Small intestine (tissue), 16 donors: ENCODE measurements at places on chromosomes 5 and 9.
A peak's percentile ranks its signal among the peaks of the same experiment; 100 is the strongest.

DNA sequence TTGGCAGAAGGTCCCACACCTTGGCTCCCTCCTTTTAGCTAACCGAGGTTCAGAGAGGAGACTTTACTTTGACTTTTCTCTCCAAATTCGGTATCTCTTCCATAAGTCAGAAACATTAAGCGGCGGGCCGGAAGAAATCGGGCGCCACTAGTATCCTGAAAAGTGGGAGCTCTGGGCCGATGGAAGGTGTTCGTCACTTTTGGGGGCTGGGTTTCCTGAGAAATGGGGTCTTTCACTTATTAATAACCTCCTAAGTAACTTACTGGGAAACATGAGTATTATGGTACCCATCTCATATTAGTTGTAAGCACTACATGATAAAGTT, 716 bp downstream of the STX17 start:
- DNase-seq: no peak

DNA sequence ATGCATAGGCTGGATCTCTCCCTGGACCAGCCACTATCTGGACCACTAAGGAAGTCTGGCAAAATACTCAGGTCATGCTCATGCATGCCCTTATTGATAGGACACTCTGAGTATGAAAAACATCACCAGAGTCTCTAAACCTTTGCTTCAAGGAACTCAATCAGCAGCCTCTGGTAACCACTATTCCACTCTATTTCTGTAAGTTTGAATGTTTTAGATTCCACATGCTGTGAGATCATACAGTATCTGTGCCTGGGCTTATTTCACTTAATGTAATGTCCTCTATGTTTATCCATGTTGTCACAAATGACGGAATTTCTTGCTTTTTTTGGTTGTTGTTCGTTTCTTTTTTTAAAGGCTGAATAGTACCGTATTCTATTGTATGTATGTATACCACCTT, 68.3 kb downstream of the TARS1 start:
- DNase-seq: no peak

GRCh38 chr5:123813937-123814624, 302.1 kb downstream of the CSNK1G3 start:
- DNase-seq: peak; percentile 20

DNA sequence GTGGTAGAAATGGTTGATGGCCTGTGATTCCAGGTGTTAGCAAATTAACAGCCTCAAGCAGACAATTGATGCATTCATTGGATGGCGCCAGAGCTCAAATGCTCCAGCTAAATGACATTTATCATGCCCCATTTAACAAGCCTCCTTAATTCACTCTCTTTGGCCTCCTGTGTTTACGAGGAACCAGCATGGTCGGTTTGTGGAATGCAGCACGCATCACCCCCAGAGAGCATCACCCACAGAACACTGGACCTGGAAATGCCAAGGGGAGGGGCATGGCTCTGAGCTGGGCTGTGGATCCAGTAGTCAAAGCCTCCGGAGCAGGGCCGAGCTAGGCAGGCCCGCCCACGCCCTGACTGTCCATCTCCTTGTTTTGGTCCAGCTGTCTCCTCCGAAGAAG, 434.0 kb downstream of the GADD45G start:
- DNase-seq: no peak

DNA sequence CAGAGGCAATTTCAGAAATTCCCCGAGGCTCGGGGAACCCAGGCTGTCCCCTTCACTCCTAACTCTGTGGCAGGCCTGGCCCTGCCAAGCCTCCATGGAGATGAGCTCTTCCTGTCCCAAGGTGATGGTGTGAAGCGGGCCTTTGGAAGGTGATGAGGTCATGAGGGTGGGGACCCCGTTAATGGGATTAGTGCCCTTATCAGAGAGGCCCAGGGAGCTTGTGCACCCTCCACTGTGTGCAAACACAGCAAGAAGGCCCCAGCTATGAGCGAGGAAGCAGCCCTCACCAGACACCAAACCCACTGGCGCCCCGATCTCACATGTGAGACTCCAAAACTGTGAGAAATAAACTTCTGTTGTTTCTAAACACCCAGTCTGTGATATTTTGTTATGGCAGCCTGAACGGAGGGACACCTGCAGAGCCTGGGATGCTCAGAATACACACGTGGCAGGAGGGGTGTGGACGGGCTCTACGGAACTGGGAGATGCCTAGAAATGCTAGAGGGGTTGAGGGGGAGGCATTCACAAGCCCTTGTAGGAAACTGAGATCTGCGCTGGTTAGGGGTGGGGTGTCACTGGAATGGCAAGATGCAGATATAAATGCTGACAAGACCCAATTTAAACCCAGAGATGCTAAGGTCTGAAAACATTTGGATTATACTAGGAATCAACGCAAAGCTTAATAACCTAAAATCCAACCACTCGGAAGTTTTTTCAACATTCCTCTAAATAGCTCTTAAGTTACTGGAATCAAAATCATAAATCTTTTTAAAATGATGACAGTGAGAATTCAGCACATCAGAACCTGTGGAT, 46.9 kb downstream of the ADAMTS2 start:
- no peak for DNase-seq

- no peak for DNase-seq
Measured at GRCh38 chr5:21254161-21254560, 1266.2 kb upstream of the CDH18 start.

- DNase-seq: no peak
Measured at GRCh38 chr5:145540375-145540774, 294.8 kb downstream of the PRELID2 start.

DNA sequence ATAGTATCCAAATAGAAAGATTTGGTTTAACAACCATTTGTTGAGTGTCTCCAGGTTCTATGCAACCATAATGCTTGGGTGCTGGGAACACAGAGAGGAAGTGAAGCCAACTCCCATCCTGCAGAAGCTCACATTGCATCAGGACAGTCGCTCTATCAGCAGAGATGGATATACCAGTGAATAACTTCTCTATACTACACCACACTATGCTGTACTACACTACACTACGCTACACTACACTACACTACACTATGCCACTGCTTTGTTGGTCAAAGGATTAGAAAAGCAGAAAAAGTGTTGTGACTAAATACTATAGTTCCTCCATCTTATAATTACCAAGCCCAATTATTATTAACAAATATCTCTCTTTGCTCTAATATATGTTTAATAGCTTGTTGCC, 89.2 kb upstream of the PRRC1 start:
- DNase-seq: no peak

DNA sequence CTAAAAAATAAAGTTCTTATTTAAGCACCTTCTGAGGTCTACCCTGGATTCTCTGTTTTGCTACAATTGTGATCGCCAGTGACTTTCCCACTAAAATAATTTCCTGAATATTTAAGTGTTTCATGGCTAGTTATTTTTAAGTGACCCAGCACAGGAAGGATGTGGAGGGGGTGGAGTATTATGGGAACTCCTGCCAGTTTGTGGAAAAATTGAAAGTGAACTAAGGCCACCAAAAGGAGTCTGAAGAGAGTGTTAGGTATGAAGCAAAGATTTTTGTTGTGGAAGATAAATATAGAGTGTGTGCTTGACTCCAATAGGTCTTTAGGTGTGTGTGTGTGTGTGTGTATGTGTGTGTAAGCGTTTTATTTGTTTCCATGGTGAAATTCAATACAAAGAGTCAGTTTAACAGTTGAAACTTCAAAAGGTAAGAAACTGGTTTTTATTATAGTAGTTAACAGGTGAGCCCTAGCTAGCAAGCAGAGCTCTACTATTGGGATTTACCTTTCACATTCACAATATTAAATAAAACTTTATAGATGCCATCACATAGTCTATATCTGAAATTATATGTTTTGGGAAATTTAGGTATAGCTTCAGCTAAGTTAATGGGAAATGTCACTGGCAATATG, 25.6 kb downstream of the RASGRF2 start:
- DNase-seq: no peak

DNA sequence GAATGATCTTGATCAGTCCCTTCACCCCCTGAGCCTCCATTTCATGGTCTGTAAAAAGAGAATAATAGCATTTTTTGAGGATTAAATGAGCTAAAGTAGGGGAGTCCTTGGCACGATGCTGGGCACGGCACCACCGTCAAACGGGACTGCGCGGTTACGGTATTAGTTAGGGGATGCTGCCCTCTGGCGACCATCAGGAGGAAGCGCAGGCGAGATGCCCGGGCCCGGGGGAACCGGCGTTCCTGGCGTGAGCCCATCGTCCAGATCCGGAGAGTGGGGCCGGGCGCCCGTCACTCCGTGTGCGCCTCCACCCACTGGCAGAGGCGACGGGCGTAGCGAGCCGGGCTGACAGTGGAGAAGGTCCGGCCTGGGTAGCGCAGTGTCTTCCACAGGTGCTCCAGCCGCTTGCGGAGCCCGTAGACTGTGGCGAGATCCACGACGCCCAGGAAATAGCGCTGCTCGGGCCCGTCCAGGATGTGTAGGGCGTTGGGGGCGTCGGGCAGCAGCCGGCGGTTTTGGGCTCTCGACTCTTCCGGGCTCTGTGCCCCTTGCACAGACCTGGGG, 4.8 kb upstream of the ST6GALNAC4 start:
- DNase-seq: peak; percentile 53

GRCh38 chr5:18732556-18733479, 1098.6 kb downstream of the TAF11L14 start:
- DNase-seq: no peak

GRCh38 chr9:70352802-70353201, 61.7 kb downstream of the KLF9 start:
- DNase-seq: peak; percentile 18

DNA sequence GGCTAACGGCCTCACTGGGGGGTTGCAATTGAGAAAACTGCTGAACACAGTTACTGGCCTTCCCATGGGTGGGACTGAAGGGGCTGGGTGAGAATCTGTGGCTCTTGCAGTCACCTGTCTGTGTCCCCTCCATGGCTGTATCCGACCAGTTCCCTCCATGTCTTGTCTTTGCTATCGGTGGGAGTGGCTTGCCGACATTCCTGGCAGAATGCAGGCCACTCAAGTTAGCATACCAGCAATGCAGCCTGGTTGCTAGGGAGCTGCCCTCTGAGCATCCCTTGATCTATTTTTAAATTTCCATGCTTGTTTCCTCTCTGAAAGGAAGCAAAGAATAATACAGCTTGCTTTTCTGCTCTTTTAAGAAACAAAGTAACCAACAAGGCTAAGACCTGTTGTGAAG, 1509.7 kb upstream of the WWC1 start:
- DNase-seq: no peak

DNA sequence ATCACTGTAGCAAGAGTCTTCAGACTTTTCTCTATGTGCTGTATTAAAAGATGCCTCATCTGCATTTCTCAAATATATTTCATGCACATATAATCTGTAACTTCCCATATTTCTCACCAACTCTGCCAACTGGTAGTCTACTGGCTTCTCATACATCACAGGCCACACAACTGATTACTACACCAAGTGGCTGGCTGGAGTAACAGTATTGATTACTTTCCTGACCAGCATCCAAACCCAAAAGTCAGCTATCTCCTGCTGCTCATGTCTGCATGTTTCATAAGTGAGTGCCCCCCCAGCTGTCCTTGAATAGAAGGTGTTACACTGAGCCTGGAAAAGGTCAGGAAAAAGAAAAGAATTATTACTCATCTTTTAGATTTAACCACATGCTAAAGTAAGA, 17.4 kb downstream of the ERCC8 start:
- DNase-seq: no peak

GRCh38 chr9:34443976-34444375, 14.4 kb downstream of the FAM219A start:
- DNase-seq: no peak

DNA sequence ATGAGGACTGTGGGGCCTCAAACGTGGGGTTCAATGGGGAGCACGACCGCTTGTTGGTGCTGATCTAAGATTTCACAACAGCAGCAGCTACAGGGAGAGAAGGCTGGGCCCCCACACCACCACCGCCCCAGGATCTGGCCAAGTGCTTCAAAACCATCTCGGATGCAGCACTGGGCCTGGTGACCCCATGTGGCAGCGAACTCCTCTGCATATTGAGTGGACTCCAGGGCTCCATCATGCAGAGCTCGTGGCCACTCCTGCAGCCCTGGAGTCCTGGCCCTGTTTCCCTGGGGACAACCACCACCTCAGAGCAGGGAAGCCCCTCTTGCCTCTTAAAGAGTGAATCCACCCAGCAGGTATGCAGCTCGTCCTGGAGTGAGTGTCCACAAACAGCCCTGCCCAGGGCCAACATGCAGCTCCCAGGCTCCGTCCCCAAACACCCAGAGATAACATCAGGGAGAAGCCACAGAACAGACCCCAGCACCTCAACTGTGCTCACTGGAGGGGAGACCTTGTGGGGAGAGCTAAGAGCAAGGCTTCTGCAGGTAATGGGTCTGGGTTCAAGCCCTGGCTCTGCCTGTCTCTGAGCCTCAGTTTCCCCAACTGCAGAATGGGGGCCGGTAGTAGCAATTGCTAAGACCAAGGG, 103.1 kb upstream of the SARDH start:
- no peak for DNase-seq

- DNase-seq: no peak
Measured at GRCh38 chr9:13369431-13369830, 89.9 kb upstream of the MPDZ start.

- DNase-seq: no peak
Measured at GRCh38 chr9:125635888-125636287, 71.1 kb downstream of the MAPKAP1 start.

GRCh38 chr9:88933607-88934379, 57.5 kb upstream of the S1PR3 start:
- DNase-seq: no peak

GRCh38 chr9:127974769-127975261, 6.0 kb downstream of the EEIG1 start:
- DNase-seq: no peak

GRCh38 chr9:90871327-90871935, 69.8 kb downstream of the SYK start:
- no peak for DNase-seq

DNA sequence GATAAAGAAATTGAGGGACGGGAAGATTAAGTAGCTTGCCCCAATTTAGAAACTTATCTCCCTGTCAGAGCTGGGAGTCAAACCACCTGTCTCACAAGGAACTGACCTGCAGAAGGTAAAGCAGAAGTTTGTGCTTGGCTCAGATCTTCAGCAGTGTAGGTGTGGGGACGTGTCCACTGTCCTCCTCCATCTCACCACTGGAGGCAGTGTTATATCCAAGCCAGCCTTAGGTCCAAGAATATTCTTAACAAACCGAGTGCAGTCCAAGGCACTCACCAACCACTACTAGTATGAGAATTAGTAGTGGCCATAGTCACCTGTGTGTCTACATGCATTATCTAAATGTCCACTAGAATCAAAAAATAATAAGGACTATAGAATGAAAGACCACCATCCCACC, 86.3 kb upstream of the IRX1 start:
- DNase-seq: no peak

- no peak for DNase-seq
Measured at GRCh38 chr9:35845824-35846771, 17.1 kb downstream of the TMEM8B start.
